Astrocyte (in vitro differentiated cells and primary cell): ENCODE measurements at places on chromosomes 13 and 19. TPM values are rescaled to one million over a fixed set of nuclear protein-coding genes. Genes with fewer than 3 reads are reported as not detected.

DNA sequence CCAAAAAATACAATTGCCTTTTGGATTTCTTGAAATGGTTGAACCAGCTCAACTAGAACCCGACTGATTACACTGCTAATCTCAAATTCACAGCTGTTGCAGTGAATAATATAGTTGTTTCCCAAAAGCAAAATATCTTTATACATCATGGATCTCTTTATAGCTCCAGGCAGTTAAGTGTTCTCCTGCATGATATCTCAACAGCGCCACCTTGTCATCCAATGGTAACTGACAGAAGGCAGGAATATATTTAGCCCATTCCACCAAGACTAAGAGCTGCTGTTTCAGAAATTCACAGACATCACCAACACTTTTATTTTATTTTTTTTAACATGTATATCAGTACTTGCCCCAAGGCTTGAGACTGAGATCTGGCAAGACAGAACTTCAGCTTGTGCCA, 1141.0 kb upstream of the PRR20A start:
- no peak overlapping the region for H3K4me3 ChIP-seq
- H3K36me3 ChIP-seq: no peaks in the 10 kb centered on the region
- H3K27ac ChIP-seq: no peak overlapping the region
- no peaks in the 10 kb centered on the region for H3K27me3 ChIP-seq

NLRP5 gene
- total RNA-seq: not detected in 2 replicates

DNA sequence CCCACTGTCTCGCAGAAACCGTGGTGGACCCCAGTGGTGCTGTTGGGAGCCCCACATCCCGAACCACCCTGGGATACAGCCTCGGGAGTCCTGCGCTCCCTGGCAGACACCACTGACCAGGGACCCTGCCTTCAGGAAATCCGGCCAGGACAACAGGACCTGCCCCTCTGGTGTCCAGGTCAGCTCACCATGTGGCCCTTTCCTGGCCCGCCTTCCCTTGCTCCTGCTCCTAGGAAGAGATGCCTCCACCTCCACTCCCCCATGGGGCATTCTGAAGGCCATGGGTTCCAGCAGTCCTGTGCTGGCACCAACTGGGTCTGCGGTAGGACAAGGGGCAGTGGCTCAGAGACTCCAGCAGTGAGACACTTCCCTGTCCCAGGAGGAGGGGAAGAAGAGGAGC, 22.5 kb upstream of the SLC7A10 start:
- no peaks in the 10 kb centered on the region for H3K27me3 ChIP-seq
- no peak overlapping the region for H3K4me3 ChIP-seq
- no peaks in the 10 kb centered on the region for H3K36me3 ChIP-seq
- no peak for DNase-seq
- no peak overlapping the region for H3K27ac ChIP-seq

IZUMO4 gene
- total RNA-seq: 5.6 and 5.8 TPM in 2 replicates

ZNF333 gene
- 10.4 and 13.5 TPM in 2 replicates for total RNA-seq

DNA sequence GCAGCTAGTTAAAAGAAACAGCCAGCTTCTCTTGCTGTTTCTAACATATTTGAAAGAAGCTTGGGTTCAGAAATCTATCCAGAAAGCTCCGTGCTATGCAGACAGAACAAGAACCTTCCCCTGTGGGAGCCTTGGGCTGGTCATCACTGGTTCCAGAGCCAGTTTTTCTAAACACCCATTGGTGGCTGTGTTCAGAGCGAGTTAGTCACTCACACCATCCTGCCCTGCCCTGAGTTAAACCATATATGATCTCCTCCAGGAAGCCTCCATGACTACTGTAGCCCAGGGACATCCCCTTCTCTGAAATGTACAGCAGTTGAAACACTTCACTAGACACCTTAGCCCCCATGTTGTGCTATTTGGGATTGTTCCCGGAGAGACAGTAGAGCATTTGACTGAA, 200.8 kb upstream of the SGCG start:
- no peak overlapping the region for H3K4me3 ChIP-seq
- no peaks in the 10 kb centered on the region for H3K27me3 ChIP-seq
- H3K27ac ChIP-seq: no peak overlapping the region

- peaks cover 11% of the 10 kb centered on the region for H3K4me1 ChIP-seq
- H3K36me3 ChIP-seq: no peaks in the 10 kb centered on the region
- no peak overlapping the region for H3K27ac ChIP-seq
- peaks cover 4% of the 10 kb centered on the region for H3K27me3 ChIP-seq
- DNase-seq: no peak
These were observed 9.4 kb upstream of the CACNG6 start for GRCh38 chr19:53982001-53982451.

DNA sequence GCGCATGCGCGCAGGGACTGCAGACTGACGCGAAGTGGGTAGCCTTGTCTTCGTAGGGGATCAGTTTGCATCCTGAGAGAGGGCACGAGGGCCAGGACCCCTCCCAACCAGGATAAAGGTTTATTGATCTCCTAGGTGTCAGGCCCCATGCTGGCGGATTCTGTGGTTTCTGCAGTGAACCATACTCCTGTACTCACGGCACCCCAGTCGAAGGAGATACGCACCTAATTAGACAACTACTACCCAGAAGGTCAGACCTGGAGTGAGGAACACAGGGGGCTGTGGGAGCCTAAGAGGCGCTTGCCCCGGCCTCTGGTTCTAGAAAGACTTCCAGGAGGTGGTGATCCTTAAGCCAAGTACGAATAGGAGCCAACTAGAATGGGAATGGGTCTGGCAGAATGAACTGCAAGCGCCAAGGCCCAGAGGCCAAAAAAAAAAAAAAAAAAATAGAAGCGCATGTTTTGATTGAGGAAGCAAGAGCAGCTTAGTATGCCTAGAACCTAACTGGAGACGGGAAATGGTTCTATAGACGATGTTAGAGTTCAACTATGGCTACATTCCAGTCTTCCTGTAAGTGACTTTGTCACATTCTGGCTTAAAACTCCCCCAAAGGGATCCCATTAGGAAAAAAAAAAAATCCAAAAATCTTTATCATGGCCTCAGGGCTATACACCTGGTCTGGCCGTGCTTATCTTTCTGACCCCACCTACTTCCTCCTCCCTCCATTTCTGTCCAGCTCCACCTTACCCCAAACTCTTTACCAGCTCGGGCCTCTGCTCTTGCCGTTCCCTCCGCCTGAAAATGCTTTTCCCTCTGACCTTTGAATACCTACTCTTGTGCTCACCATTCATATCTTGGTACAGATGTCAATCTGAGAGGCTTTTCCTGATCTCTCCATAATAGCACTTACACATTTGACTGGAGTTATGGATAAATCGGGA, 902 bp upstream of the ZNF428 start:
- H3K36me3 ChIP-seq: no peaks in the 10 kb centered on the region
- no peaks in the 10 kb centered on the region for H3K27me3 ChIP-seq
- peak overlapping the region; percentile 91 for H3K27ac ChIP-seq
- peak overlapping the region; percentile 80 for H3K4me3 ChIP-seq

GRCh38 chr19:11414544-11414943, 4.6 kb downstream of the RGL3 start:
- H3K27me3 ChIP-seq: peaks cover 17% of the 10 kb centered on the region
- no peaks in the 10 kb centered on the region for H3K36me3 ChIP-seq
- no peak overlapping the region for H3K27ac ChIP-seq
- DNase-seq: no peak
- peaks cover 3% of the 10 kb centered on the region for H3K4me1 ChIP-seq

DNA sequence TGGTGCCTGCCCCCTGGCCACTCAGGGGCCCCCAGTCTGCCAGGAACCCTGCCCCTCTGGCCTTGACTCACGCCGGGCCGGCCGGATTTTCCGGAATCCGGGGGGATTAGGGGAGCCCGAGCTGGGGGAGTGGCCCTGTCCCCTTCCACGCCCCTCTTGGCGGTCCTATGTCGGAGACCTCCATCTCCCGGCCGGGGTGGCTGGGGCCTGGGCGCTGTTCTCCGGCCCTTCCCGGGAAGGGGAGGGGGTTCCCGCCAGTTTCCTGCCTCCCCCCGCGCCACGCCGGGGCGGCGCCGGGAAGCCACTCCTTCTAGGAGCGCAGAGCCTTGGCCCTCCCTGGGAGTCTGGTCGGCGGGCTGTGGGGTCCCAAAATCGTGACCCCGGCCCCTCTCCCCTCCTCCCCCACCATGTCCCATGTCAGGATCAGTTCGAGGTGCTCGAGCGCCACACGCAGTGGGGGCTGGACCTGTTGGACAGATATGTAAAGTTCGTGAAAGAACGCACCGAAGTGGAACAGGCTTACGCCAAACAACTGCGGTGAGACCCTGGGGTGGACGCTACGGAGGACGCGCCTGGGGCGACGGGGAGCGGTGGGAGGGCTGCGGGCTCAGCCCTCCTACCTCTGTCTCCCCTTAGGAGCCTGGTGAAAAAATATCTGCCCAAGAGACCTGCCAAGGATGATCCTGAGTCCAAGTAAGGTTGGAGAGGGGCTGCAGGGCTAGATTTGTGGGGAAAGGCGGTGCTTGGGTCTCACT, 1.3 kb downstream of the TRIP10 start:
- H3K36me3 ChIP-seq: peaks cover 5% of the 10 kb centered on the region
- peak overlapping the region; percentile 78 for H3K4me3 ChIP-seq
- no peak for DNase-seq
- H3K27ac ChIP-seq: peak overlapping the region; percentile 49
- H3K4me1 ChIP-seq: peaks cover 45% of the 10 kb centered on the region

GRCh38 chr19:5171711-5172110, 168.9 kb downstream of the PTPRS start:
- no peak overlapping the region for H3K4me3 ChIP-seq
- H3K27me3 ChIP-seq: no peaks in the 10 kb centered on the region
- peak; percentile 30 for DNase-seq

DNA sequence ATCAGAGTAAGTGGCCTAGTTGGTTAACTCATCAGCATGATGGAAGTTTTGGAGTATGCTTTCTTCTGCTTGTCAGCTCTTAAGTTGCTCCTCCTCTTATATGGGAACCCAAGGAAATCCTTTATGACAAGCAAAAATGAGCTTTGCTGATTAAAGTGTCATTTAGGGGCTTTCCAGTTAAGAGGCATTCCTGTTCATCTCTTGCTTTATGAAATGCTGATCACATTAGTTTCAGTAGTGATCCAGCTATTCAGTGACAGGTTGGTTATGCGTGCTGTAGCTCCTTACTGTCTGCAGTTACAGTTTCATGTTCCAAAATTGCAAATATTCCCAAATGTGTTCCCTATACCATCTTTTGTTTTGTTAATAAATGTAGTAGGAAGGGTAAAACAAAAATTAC, 146.6 kb downstream of the CDK8 start:
- H3K27ac ChIP-seq: no peak overlapping the region
- no peak overlapping the region for H3K4me3 ChIP-seq
- H3K27me3 ChIP-seq: no peaks in the 10 kb centered on the region
- DNase-seq: no peak

DNA sequence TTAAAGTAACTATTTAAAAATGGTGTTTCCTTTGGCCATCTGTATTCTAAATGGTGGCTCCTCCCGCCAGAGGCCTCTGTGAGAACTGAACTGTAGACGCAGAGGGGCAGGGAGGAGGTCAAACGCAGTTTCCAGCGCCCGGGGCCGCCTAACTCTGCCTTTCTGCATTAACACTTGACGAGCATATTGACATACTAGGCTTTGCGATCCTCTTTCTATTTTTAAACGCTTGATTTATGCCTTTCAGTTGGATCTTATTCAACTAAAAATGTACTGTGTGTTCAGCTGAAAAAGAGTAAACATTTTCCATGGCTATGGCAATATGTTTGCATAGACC, 74.7 kb downstream of the SPACA7 start:
- no peaks in the 10 kb centered on the region for H3K27me3 ChIP-seq
- DNase-seq: no peak
- no peak overlapping the region for H3K4me3 ChIP-seq
- no peaks in the 10 kb centered on the region for H3K4me1 ChIP-seq
- H3K27ac ChIP-seq: no peak overlapping the region

CHST8 gene
- total RNA-seq: not detected in 2 replicates

DNA sequence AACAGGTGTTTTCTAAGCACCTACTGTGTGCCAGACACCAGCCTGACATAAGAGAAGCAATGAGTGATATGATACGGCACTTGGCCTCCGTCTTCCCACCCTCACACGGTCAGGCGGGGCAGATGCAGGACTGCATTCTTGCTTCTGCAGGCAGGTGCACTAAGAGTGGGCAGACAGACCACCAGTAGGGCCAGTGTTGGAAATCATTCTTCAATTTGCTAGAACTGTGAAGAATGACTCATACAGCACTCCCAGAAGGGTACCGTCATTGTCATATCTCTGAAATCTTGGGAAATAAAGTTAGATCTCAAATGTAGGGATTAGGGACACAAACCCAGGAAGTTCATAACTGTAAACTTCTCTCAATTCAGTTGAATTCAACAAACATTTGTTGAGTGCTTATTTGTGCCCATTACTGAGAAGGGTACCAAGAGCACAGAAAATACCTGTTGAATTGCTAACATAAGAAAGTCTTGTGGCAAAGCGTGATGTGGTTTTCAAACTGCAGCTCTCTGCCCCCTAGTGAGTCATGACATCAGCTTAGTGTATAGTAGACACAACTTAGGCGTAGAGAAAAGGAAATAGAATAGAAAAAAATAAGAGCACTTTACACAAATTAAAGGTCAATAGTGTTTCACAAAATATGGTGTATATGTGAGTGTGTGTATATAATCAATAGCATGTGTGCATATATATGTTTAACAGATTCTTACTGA, 76.1 kb downstream of the TEX26 start:
- peak; percentile 56 for DNase-seq
- H3K27me3 ChIP-seq: no peaks in the 10 kb centered on the region
- H3K36me3 ChIP-seq: no peaks in the 10 kb centered on the region
- H3K4me3 ChIP-seq: no peak overlapping the region
- peaks cover 4% of the 10 kb centered on the region for H3K4me1 ChIP-seq
- no peak overlapping the region for H3K27ac ChIP-seq

GRCh38 chr19:35773020-35773806, 2.2 kb upstream of the ARHGAP33 start:
- peak; percentile 12 for DNase-seq
- no peak overlapping the region for H3K4me3 ChIP-seq
- H3K36me3 ChIP-seq: peaks cover 2% of the 10 kb centered on the region

ADAMTS10 gene
- total RNA-seq: 34.0 and 35.1 TPM in 2 replicates

GRCh38 chr13:100646030-100646673, 28.4 kb downstream of the TMTC4 start:
- H3K4me1 ChIP-seq: no peaks in the 10 kb centered on the region
- H3K27me3 ChIP-seq: no peaks in the 10 kb centered on the region
- peak; percentile 10 for DNase-seq
- no peak overlapping the region for H3K27ac ChIP-seq

XRCC1 gene
- 14.6 and 14.7 TPM in 2 replicates for total RNA-seq

- DNase-seq: no peak
- H3K27me3 ChIP-seq: no peaks in the 10 kb centered on the region
- no peak overlapping the region for H3K27ac ChIP-seq
- H3K4me3 ChIP-seq: no peak overlapping the region
- H3K36me3 ChIP-seq: no peaks in the 10 kb centered on the region
- H3K4me1 ChIP-seq: no peaks in the 10 kb centered on the region
These were observed 540.0 kb downstream of the LMO7 start for GRCh38 chr13:76175961-76176725.

CTXN1 gene
- total RNA-seq: 49.5 and 55.9 TPM in 2 replicates

CGB5 gene
- total RNA-seq: 2.0 and 6.5 TPM in 2 replicates

DNA sequence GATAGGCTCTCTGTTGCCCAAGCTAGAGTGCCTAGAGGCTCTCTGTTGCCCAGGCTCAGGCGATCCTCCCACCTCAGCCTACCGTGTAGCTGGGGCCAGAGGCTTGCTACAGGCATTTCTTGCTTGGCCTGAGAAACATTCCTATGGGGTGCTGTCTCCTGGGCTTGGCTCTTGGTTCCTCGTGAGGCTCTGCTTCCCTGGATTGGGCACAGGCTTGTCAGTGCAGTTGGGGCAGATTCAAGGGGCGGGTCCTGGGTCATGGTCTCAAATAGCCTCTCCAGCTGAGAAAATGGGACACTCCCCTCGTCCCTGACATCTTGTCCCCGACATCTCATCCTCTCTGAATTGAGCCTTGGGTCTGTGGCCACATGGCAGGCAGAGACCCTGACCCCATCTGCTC, 4.9 kb downstream of the TSSK6 start:
- no peak overlapping the region for H3K4me3 ChIP-seq
- no peaks in the 10 kb centered on the region for H3K27me3 ChIP-seq
- peaks cover under 1% of the 10 kb centered on the region for H3K4me1 ChIP-seq
- peaks cover 9% of the 10 kb centered on the region for H3K36me3 ChIP-seq
